Right lobe of liver (tissue), 6 donors: ENCODE measurements at places on chromosomes 3 and 15.

DNA sequence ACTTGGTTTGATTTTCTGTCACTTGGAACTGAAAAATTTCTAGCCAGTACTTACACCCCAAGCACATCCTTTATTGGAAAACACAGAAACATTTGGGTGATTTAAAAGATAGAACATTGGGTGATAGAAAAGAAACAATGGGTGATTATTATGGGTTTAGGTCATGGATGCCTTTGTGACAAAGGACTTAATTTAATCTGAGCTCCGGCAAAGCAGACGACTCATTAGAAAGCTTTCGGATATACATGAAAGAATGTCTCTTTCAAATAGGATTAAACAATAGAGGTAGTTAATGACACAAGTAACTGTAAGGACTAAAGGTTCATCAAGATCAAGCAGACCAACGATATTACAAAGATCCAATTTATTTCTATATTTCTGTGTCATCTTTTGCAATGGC is 37.3 kb upstream of the CNTN4 start:
- H3K36me3 ChIP-seq = no peaks in the 10 kb centered on the region
- DNase-seq = no peak
- no peak overlapping the region for H3K4me3 ChIP-seq
- no peaks in the 10 kb centered on the region for H3K27me3 ChIP-seq

DNA sequence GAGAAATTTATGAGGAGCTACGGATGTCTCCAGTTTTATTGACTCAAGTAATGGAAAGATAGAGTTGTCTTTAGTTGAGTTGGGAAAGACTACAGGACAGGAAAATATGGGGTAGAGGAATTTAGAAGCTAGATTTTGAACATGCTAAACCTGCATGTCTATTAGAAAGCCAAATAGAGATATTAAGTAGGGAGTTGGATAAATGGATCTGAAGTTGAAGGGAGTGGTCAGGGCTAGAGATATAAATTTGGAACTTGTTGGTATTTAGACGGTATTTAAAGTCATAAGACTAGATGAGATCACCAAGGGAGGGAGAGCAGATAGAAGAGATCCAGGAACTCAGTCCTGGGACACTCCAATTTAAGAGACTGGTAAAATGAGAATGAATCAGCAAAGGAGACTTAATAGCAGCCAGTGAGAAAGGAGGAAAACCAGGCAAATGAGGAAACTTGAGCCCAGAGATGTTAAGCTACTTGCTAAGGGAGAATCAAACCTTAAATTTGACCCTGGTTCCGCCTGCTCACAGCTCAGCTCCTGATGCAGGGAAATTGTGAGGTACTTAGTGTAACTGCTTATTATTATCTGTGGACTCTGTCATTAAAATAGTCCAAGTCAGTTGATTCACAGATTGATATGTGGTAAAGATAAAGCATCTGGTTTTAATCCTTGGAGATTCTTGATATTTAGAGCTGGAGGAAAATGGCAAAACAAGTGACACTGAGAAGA is 35.8 kb downstream of the ABI3BP start:
- no peaks in the 10 kb centered on the region for H3K27me3 ChIP-seq
- no peaks in the 10 kb centered on the region for H3K36me3 ChIP-seq
- H3K4me3 ChIP-seq = no peak overlapping the region
- no peaks in the 10 kb centered on the region for H3K4me1 ChIP-seq
- no peak for DNase-seq
- H3K27ac ChIP-seq = no peak overlapping the region

- H3K27me3 ChIP-seq = peaks cover 3% of the 10 kb centered on the region
- no peaks in the 10 kb centered on the region for H3K36me3 ChIP-seq
- no peak overlapping the region for H3K4me3 ChIP-seq
These were observed 304.1 kb downstream of the UNC13C start for GRCh38 chr15:54282228-54282836.

DNA sequence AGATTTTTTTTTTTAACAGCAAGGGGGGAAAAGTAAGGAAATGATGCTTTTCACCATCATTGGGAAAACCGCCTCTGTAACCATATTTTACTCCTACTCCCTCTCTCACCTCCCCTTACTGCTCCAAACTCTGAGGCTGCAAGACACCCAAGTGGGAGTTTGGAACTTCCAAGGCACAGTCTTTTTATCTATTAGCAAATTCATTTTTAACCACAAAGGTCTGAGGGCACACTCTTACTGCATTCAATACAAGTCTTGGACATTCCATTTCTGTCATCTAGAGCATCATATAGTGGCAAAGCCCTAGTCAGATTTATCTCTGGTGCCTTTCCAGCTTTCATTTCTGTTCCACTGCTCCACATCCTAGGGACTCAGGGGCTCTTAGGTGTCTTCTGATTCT is 13.2 kb downstream of the FAM162A start:
- H3K36me3 ChIP-seq = no peaks in the 10 kb centered on the region
- no peak for DNase-seq
- peaks cover 18% of the 10 kb centered on the region for H3K4me1 ChIP-seq
- H3K4me3 ChIP-seq = no peak overlapping the region

DNA sequence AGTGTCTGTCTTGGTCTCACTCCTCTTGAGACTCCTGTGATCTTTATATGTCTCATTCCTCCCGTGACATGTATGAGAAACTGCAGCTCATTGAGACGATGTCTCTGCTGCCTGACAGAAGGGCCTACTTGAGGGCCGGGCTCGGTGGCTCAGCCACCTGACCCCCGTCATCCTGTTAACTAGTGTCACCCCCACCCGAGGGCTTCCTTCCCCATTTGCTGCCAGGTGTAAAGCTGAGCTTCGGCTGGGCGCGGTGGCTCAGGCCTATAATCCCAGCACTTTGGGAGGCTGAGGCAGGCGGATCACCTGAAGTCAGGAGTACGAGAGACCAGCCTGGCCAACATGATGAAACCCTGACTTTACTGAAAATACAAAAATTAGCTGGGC is 12.7 kb downstream of the SEMA4B start:
- H3K27ac ChIP-seq = no peak overlapping the region
- no peak overlapping the region for H3K4me3 ChIP-seq
- H3K36me3 ChIP-seq = no peaks in the 10 kb centered on the region
- H3K4me1 ChIP-seq = peaks cover 13% of the 10 kb centered on the region

DNA sequence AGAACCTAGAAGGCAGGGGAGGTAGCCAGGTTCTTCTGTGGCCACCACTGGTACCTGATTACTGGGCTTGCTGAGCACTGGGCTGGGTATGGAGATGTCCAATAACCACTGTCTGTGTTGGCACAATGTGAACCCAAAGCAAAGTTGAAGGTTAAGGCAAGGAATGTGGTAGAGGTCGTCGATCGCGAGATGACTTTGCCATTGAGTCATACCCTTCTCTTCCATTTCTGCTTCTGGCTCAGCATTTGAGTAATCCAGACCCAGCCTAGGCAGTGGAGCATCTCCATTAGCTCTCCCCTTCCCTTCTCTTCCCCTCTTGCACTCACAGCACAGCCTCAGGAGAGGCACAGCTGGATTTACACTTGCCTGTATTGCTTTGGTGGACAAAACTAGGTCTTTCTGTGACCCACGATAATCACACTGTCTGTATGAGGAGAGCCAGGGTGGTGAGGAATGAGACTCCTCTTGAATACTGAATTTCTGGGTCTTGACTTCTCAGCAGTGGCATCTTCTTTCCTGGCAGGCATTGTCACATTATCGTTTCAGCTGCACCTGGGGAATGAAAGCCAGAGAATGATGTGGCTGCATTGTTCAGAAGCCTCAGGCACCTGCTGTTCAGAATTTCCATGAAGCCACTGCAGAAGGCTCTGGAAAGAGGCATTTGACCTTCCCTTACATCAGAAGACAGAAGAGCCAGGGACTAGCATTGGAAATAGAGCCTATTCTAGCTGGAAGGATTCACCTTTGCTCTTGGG is 272.6 kb downstream of the PDCD6IP start:
- H3K36me3 ChIP-seq = no peaks in the 10 kb centered on the region
- H3K4me3 ChIP-seq = no peak overlapping the region
- no peaks in the 10 kb centered on the region for H3K4me1 ChIP-seq
- DNase-seq = no peak
- H3K27me3 ChIP-seq = no peaks in the 10 kb centered on the region
- H3K27ac ChIP-seq = no peak overlapping the region

DNA sequence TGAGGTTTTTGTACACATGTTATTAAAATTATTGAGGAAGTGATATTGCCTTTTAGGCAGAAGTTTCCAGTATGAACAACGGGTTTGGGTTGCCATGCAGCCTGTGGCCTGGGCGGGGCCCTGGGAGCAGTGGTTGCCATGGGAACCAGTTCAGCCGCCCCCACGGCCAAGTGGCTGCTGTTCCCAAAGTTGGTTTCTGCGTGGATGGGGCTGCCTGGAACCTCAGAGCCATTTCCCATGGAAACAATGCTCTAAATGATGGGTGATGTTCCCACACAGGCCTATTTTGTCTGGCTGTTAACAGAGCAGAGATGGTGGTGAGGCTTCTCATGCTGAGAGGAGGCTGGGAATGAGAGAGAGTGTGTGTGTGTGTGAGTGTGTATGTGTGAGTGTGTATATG is 19.5 kb downstream of the MRAS start:
- no peak overlapping the region for H3K27ac ChIP-seq
- H3K4me1 ChIP-seq = no peaks in the 10 kb centered on the region
- DNase-seq = no peak
- H3K36me3 ChIP-seq = no peaks in the 10 kb centered on the region
- no peak overlapping the region for H3K4me3 ChIP-seq

DNA sequence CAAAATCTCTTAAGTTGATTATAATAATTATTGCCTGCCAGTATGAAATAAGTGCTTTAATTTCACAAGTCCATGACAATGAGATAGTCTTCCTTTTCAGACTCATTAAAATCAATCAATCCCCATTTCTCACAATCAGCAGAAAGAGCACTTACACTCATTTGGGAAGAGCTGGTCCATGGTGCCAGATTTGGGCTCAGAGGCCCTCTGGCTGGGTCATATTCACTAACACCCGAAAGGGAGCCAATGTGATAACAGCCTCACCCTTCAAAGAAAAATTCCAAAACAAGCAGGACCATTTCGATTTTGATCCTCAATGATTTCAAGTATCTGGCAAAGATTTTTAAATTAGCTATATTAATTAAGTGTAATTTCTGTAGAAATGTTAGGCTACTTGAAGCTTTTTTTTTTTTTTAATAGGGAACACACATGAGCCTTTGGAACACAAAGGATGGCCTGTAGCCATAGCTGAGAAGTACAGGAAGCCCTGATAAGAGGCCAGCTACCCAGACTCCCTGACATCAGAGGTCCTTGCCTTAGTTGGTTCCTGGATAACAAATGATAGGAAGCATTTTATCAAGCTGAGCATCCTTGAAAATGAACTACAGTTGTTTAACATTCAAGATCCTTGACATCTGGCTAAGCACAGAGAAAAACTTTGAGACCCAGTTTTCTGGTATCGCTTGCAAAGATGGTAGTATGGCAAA is 17.1 kb downstream of the MCF2L2 start:
- no peak for DNase-seq
- H3K4me3 ChIP-seq = no peak overlapping the region
- H3K27me3 ChIP-seq = no peaks in the 10 kb centered on the region
